Stimulated activated CD8-positive, alpha-beta memory T cell treated with anti-CD3 and anti-CD28 coated beads, Interleukin-4, amount 100 ng/mL, for 1 hour (primary cell): ENCODE measurements at places on chromosomes 7 and 10.
A peak's percentile ranks its signal among the peaks of the same experiment; 100 is the strongest.

DNA sequence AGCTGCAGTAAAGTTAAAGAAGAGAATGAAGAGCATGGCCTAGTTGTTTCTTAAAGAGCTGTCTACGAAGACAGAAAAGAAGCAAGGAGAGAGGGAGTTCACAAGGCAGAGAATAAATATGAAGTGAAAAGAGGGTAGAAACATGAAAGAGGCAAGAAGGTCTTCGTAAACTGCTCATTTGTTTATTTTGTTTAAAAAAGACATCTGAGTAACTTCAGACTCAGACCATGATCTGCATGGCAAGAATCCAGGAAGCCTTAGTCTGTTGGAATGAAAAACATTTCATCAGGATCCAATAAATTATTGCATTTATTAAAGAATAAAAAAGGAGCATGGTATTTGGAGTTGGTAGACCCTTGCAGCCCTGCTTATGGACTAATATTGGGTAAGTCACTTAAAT, 151.1 kb downstream of the SEM1 start:
- DNase-seq, result no peak

GRCh38 chr7:407721-408539, 111.7 kb downstream of the PDGFA start:
- no peak for DNase-seq

- DNase-seq, result no peak
Observed at GRCh38 chr7:23043441-23043840, 29.5 kb upstream of the HYCC1 start.

GRCh38 chr7:115825456-115826115, 205.0 kb downstream of the TFEC start:
- no peak for DNase-seq

DNA sequence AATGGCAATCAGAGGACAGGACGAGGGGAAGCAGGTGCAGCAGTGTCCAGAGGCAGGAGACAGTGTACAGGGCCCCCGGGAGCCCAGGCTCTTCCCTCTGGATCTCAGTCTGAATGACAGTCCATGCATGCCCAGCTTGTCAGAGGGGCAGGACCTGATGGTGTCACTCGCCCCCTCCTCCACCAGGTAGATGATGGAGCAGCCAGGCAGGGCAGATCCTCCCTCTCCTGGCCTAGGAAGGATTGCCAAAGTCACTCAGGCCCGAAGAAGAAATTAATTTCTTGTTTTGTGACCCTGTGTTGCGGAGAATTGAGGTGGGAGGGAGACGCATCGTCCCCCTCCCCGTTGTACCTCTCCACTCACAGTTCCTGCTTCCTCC, 4.0 kb downstream of the VSTM4 start:
- DNase-seq, result no peak

DNA sequence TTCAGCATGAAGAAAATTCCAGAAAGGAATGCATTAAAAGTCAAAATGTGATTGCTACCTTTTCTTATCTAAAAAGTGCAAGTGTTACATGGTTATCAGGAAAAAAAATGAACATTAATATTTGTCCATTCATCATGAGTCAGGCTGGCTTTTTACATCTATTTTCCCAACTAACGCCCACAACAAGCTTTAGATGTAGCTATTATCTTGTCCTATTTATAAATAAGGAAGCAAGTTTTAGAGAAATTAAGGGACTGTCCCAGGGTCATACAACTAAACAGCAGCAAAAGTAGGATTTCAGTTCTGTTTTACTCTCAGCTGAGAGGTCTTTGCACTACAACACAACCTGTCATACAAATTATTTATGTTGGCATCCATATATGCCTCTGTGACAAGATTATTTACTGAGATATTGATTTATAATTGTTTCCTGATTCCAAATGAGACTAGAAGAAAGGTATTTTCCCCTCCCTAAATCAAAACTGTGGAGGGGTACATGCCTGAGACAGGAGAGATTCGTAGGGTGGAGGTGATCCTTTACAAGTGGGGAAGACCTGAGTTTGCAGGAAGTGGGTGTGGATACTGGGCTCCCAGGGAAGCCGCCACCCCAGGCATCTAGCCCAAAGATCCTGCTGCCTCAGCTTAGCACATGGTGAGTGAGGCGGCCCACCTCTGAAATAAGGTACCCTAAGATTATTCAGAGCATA, 57.2 kb upstream of the ARID5B start:
- no peak for DNase-seq

DNA sequence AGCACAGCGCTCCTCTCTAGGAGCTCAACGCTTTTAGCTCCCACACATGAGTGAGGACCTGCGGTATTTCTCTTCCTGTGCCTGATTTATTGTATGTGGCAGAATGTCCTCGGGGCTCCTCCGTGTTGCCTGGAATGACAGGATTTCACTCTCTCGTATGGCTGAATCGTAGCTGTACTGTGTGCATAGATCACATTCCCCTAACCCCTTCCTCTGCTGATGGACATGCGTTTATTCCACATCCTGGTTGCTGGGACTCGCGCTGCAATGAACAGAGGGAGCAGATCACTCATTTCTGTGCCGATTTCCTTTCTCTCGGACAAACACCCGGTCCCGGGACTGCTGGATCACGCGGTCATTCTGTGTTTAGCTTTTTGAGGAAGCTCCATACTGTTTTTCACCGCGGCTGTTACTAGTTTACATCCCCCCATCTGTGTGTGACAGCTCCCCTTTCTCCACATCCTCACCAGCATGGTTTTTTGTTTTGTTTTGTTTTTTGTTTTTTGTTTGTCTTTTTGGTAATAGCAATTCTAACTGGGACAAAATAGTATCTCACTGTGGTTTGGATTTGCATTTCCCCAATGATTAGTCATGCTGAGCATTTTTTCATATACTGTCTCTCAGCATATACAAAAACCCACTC, 76.3 kb downstream of the FOXL3 start:
- DNase-seq, result no peak

GRCh38 chr7:32158076-32158475, 87.9 kb upstream of the PDE1C start:
- DNase-seq, result no peak

DNA sequence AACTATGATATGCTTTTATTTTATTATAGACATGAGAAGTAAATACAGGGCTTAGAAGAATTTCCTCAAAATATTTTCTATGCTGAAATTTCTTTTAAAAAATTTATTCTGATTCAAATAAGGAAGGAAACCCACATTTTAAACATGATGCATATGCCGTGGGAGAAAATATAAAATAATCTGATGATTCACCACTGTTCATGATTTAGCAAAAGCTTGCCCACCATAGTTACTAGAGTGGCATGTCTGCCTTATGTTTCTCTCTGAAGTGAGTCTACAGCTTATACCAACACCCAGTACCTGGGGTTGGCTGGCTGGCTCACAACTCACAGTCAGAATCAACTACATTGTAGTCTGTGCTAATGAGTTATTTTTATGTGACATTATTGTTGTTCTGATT, 102.0 kb downstream of the GNAI1 start:
- no peak for DNase-seq

- peak; percentile 22 for DNase-seq
Observed at GRCh38 chr7:131188367-131189339, 139.0 kb upstream of the MKLN1 start.

DNA sequence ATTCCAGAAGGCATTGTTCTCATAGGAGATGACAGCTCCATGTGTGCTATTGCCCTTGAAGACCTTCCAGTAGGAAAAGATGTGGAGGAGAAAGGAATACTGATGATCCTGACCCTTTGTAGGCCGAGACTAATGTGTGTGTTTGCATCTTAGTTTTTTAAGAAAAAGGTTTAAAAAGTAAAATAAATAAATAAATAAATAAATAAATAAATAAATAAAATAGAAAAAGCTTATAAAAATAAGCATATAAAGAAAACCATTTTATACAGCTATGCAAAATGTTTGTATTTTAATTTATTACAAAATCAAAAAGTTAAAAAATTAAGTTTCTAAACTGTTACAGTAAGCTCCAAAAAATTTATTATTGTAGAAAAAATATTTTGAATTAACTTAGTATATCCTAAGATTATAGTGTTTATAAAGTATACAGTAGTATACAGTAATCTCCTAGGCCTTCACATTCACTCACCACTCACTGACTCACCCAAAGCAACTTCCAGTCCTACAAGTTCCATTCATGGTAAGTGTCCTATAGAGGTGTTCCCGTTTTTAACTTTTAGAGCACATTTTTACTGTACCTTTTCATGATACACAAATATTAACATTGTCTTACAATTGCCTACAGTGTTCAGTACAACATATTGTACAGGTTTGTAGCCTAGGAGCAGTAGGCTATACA, 435.2 kb upstream of the SEMA3A start:
- DNase-seq, result no peak

- DNase-seq, result no peak
Observed at GRCh38 chr10:6741541-6741941, 161.5 kb upstream of the PRKCQ start.

DNA sequence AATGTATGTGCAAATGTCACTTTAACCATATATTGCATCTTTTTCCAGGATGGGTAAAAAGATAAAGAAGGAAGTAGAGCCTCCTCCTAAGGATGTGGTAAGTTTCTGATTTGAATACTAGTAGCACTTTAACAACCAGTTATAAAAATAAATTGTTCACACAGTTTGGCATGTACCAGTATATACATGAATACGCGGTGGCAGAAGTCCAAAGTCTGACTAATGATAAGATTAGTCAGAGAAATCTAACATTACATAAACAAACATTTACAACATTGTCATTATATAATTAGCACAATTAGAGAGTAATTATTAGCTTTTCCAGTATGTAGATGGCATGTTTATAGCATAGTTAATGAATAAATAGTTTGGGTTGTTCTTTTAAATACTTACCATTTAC, 4.1 kb downstream of the ARMC3 start:
- DNase-seq, result no peak

DNA sequence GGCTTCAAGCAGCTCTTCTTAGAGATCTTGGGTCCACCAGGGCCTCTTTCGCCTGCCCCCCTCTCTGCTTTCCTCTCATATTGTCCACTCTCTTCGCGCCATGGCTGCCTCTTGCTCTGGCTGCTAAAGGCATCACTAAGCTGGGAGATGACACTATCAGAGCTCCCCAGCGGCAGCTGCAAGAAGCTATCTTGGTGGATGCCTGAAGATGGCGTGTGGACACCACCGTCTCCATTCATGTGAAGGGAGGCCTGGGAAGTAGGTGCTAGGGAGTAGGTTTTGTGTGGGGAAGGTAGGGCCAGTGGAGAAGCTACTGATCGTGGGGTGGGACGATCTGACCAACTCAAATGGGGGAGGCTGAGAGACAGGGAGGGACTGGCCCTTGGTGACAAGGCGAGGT, 45.9 kb upstream of the PDLIM1 start:
- DNase-seq, result no peak

GRCh38 chr7:114150689-114151088, 231.9 kb upstream of the PPP1R3A start:
- DNase-seq, result no peak

- DNase-seq, result no peak
Observed at GRCh38 chr7:100079024-100079560, 2.4 kb downstream of the ZNF3 start.
